Epithelial cell of proximal tubule (primary cell): ENCODE measurements at places on chromosomes 16 and 17. TPM values are rescaled to one million over a fixed set of nuclear protein-coding genes. Genes with fewer than 3 reads are reported as not detected.

DNA sequence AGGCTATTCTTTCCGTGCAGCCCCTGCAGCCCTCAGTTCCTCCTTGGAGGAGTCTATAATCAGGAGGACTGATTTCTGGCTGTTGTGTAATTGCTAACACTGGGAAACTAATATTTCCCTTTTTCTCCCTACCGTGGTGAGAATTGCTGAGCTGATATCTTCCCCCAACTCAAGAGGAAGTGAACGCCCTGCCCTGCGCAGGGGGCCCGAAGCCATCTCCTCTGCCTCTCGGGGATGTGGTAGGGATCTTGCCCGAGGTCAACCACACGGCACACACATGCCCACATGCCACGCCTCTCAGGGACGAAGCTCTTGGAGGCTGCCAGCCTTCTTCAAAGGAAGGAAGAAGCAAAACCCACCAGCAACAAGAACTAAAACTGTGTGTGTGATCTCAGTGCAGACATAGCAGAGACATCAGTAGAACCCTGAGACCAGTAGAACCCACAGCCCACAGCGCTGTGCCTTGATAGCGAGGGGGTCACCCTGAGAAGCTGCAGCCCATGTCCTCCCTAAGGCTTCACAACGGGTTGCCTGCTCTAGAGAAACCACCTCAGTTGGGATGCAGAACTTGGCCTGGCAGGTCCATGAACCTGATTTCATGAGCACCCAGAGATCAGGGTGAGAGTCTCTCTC, 8.9 kb upstream of the ULK2 start:
- DNase-seq: no peak

GRCh38 chr16:66901626-66902025, 17.1 kb downstream of the CDH16 start:
- no peak for DNase-seq

DNA sequence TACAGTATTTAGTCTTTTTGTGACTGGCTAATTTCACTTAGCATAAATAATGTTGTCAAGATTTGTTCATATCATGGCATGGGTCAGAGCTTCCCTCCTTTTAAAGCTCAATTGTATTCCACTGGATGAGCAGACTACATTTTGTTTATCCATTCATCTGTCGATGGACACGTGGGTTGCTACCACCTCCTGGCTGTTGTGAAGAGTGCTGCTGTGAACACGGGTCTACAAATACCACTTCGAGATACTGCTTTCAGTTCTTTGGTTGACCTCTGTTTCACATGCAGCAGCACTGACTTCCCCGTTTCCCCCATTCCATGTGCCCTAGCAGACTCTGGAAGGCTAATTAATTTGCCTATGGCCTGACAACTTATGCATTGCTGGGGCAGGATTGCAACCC, 285.4 kb downstream of the SHISA9 start:
- no peak for DNase-seq

DNA sequence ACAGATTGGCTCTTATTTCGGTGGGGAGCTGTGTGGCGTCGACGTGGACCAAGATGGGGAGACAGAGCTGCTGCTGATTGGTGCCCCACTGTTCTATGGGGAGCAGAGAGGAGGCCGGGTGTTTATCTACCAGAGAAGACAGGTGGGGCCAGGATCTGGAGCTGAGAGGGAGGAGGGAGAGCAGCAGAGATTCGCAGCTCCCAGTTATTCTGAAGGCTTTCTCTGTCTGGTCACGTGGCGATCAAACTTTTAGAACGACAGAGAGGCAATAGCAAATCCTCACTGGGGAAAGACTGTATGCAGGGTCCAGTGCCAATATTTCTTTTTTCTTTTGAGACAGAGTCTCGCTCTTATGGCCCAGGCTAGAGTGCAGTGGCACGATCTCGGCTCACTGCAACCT, 22.2 kb downstream of the ITGAL start:
- DNase-seq: no peak

GRCh38 chr16:82524976-82525375, 101.8 kb upstream of the CDH13 start:
- DNase-seq: no peak

GRCh38 chr16:69482410-69482991, 58.1 kb downstream of the CYB5B start:
- DNase-seq: no peak

GRCh38 chr17:83161298-83162034, 82.1 kb downstream of the METRNL start:
- DNase-seq: no peak

- DNase-seq: no peak
Observed at GRCh38 chr16:86449446-86450095, 60.8 kb upstream of the FOXF1 start.

- no peak for DNase-seq
Observed at GRCh38 chr16:19884611-19885450, at the start of gene GPRC5B. Gene GPRC5B, minus strand, starts transcription at chr16:19884848. Its CDS starts 12,003 bp downstream, at chr16:19872845.

GRCh38 chr16:30054959-30055553, 10.5 kb upstream of the ALDOA start:
- no peak for DNase-seq

GRCh38 chr17:50976951-50977472, 110.9 kb upstream of the TOB1 start:
- no peak for DNase-seq

DNA sequence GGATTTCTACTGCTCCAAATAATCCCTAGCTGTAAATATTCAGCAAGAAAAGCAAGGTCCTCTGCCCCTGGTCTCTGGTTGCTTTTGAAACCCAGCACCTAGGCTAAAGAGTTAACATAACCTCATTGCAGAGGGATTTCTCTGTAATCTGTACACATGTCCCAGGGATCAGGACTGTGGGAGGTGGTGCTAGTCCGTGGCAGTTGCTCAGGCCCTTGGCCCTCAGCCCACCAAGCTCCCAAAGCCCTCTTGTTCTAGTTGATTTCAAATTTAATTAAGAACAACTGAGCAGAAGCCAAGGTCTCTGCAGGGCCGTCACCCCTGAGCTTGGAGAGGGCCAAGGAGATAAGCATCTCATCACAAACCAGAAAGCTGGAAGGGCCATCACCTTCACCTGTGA, 181.1 kb downstream of the SOX9 start:
- no peak for DNase-seq

GRCh38 chr17:38434178-38434665, 6.0 kb downstream of the ARHGAP23 start:
- no peak for DNase-seq

GRCh38 chr16:54286366-54287130, at the start of gene IRX3:
Gene IRX3, minus strand, starts transcription at chr16:54286787. Its CDS starts 737 bp downstream, at chr16:54286050.
- peak; percentile 38 for DNase-seq

- DNase-seq: no peak
Observed at GRCh38 chr17:80421381-80422090, 6.6 kb downstream of the ENDOV start.

DNA sequence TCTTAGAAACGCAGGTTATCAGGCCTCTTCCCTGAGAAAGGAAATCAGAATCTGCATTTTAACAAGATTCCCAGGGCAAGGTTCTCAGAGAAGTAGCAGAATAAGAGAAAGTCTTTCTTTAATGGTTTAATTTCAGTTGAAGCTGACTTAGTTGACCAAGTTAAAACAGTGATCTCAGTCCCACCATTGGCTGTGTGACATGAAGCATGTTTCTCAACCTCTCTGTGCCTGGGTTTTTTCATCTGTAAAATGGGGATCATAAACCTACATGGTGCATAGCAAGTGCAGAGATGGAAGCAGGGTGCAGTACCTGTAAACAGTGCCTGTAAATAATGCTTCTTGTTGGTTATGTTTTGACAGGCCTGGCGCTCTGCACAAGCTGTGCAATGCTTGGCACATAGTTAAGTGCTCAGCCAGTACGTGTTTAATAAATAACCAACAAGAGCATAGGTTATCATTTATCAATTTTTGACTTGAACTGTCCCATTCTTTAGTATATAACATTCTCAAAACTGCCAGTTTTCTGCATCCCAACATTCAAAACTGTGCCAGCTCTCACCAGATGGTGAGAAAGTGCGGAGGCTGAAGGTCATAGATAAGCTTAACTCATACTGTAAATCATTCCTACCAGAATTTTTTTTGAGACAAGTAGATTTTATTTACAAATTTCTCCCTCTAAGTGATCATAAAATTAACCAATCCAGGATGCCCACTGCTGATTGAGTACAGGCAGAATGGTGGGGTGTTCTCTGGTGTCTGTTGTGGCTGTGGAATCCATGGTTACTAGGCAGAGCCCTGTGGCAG, 6.9 kb downstream of the C17orf67 start:
- no peak for DNase-seq

DNA sequence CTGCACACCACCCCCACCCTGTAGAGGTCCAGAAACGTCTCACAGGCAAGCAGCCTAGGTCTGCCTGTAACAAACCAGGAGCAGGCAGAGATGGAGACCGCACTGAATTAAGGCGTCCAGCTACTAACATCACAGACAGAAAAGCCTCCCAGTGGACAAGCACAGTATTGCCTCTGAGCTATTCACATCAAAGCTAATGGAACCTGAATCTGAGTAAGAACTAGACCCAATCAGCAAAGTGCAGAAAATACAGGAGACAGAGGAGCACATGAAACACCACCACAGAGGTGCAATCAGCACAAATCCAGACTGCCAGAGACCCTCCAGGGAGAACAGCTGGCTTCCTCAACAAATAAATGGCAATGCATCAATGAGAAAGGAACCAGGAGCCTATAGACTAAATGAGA, 22.2 kb upstream of the PEMT start:
- DNase-seq: no peak

GRCh38 chr17:60355663-60356594, 36.0 kb downstream of the USP32 start:
- DNase-seq: no peak

- DNase-seq: no peak
Observed at GRCh38 chr16:12406158-12406557, 397.5 kb downstream of the CPPED1 start.

DNA sequence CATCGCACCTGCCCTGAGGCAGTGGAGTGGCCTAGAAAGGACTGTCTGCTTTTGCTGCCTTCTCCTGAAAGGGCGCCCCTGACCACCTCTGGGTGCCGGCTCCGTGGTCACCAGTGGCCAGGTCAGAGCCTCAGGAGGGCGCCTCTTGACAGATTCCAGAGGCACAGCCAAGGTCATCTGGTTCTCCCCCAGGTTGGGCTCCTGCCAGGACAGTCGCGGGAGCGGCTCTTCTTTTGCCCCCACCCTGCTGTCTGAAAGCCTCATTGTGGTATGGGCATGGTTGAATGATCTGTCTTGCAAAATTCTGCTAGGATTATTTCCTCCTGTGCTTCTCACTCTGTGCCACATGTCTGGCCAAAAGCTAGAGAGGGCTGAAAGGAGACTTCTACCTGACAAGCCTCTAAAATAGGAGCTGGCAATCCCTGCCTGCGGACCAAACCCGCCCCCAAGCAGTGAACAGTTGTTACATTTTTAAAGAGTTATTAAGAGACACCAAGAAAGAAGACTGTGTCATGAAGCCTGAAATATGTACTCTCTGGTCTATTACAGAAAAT, 82.8 kb downstream of the SNX29 start:
- no peak for DNase-seq

GRCh38 chr16:24141917-24142316, 114.2 kb upstream of the CACNG3 start:
- DNase-seq: no peak

- DNase-seq: no peak
Observed at GRCh38 chr17:62807812-62808575, at the start of gene MARCHF10. Gene MARCHF10, minus strand, starts transcription at chr17:62808314. Its CDS starts 6,579 bp downstream, at chr17:62801735.

GRCh38 chr17:30477774-30478115, 537 bp downstream of the GOSR1 start:
- DNase-seq: no peak

- DNase-seq: no peak
Observed at GRCh38 chr16:79007614-79008013, 592.9 kb downstream of the MAF start.

DNA sequence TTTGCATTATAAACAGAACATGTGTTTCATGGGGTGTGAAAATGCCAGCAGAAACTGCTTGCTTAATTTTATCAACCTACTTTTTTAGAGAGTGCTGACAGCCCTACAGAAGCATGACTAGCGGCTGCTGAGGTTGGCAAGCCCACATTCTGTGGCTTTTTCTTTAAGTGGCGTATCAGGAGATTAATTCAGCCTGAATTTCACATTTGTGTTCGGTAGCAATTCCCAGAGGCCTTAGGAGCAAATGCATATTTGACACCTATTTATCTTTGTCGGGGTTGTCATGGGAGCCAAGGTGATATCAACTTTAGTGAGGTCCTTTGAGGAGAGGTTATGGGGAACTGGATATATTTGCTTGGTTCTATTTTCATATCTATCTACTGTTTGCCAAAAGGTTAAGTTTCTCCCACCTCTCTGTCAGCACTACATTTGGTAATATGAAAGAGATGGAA, 140.9 kb downstream of the KCNJ2 start:
- no peak for DNase-seq

- no peak for DNase-seq
Observed at GRCh38 chr16:1441391-1441829, 2.9 kb downstream of the CCDC154 start.

- no peak for DNase-seq
Observed at GRCh38 chr16:7650431-7650830, 317.8 kb downstream of the RBFOX1 start.

DNA sequence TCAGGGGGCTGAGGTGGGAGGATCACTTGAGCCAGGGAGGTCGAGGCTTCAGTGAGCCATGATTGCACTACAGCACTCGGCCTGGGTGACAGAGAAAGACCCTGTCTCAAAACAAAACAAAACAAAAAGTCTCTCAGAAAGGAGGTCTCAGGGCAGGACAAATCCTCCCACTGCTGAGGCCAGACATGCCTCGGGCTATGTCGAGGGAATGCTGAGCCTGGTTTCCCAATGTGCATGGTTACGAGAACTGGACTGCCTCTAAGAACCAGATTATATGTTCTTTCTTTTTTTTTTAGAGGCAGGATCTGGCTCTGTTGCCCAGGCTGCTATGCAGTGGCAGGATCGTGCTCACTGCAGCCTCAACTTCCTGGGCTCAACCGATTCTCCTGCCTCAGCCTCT, 27.6 kb downstream of the TRAP1 start:
- no peak for DNase-seq

DNA sequence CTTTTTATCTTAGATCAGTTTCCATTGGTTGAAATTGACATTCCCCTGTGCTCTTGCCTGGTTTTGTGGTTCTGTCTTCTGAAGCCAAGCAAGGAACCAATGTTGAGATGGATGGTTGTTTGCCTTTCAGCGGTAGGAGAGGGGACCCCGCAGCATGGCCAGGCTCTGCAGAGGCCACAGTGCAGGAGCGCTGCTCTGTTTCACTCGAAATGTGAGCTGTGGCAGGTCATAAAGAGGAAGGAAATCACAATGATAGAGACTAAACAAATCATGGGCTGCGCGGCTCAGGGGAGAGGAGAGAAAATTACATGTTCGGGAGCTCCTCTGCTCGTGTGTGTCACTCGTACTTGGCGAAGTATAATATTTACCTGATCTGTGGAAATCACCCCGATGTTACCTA, 148.2 kb downstream of the SNX29 start:
- no peak for DNase-seq

The SPNS3 gene
- total RNA-seq: 0.75 and 3.0 TPM in 2 replicates

The TNFSF13 gene
- 5.2 and 6.4 TPM in 2 replicates for total RNA-seq

The CACNG1 gene
- total RNA-seq: not detected in 2 replicates

The PDILT gene
- not detected in 2 replicates for total RNA-seq

The RNF167 gene
- 49.0 and 55.1 TPM in 2 replicates for total RNA-seq

The AANAT gene
- total RNA-seq: not detected in 2 replicates

The LRRC37A gene
- total RNA-seq: 0.51 and 2.4 TPM in 2 replicates

The TBC1D3D gene
- total RNA-seq: not detected in 2 replicates

The TEX19 gene
- total RNA-seq: 0.07 TPM in 1 of 2 replicates, not detected in the other

The SLC47A1 gene
- 0.52 and 1.7 TPM in 2 replicates for total RNA-seq
